ENCODE measurements at places on chromosomes 4 and X.

DNA sequence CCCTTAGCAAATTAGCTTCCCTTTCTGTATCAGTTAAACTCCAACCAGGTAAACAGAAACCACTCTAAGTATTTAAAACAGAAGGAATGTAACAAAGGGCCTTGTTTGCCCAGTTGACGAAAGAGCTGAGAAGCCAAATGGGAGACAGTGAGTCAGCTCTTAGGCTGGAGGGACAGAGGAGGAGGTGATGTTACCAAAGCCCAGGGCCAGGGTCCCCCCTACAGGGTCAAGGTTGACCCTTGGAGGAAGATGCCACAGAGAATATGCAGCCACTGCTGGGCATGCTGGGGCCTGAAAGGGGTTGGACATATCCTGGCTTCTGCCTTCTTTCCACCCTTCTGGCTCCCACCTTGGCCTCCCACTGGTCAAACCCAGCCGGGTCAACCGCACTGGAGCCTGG lies 38.3 kb upstream of the LGI2 start:
- no peak for DNase-seq

DNA sequence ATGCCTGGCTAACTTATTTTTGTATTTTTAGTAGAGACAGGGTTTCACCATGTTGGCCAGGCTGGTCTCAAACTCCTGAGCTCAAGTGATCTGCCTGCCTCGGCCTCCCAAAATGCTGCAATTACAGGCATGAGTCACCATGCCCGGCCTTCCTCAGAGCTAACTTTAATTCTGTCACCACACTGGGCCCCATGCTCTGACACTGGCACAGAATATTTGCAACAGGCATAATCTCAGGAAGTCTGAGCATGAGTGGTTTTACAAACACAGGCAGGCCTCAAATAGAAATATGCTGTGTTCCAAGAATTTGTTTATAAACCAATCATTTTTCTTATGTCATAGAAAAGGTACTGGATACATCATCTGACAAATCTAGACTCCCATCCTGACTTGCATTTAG lies 32.7 kb upstream of the FAM9C start:
- DNase-seq = no peak

DNA sequence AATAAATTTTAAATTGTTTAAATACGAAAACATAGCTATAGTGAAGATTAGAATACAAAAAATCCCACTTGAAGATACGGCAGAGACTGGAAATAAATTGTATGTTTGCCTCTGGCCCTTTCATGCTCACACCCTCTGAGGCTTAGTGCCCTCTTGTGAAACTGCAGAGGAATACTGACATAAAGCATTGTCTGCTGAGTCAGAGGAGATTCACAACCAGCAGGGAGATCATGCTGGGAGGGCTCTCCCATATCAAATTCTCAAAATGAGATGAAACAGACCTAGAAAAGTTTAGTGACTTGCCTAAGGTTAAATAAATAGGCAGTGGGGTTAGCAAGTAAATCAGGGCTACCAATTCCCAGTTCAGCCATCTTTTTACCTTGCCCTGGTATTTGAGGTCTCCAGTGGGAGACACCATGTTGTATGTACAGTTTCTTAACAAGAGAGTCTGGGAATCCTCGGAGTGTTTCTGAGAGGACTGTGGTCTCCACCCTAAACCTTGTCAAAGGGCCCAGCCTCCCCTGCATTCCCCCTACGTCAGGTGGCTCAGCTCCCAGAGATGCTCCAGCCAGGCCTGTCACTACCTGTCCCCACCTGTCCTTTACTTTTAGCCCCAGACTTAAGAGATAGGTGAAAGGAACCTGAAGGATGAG lies 581.4 kb upstream of the DIPK2B start:
- DNase-seq = no peak

- no peak for DNase-seq
Measured at GRCh38 chr4:178414881-178415446, 972.7 kb upstream of the AGA start.

- DNase-seq = no peak
Measured at GRCh38 chrX:97597954-97598353, 714.2 kb downstream of the RPA4 start.

- no peak for DNase-seq
Measured at GRCh38 chr4:1192493-1193205, 20.3 kb upstream of the SPON2 start.

- no peak for DNase-seq
Measured at GRCh38 chr4:102362922-102363432, 17.7 kb upstream of the SLC39A8 start.

GRCh38 chr4:119725688-119726330 lies 97.2 kb upstream of the PDE5A start:
- DNase-seq = no peak

DNA sequence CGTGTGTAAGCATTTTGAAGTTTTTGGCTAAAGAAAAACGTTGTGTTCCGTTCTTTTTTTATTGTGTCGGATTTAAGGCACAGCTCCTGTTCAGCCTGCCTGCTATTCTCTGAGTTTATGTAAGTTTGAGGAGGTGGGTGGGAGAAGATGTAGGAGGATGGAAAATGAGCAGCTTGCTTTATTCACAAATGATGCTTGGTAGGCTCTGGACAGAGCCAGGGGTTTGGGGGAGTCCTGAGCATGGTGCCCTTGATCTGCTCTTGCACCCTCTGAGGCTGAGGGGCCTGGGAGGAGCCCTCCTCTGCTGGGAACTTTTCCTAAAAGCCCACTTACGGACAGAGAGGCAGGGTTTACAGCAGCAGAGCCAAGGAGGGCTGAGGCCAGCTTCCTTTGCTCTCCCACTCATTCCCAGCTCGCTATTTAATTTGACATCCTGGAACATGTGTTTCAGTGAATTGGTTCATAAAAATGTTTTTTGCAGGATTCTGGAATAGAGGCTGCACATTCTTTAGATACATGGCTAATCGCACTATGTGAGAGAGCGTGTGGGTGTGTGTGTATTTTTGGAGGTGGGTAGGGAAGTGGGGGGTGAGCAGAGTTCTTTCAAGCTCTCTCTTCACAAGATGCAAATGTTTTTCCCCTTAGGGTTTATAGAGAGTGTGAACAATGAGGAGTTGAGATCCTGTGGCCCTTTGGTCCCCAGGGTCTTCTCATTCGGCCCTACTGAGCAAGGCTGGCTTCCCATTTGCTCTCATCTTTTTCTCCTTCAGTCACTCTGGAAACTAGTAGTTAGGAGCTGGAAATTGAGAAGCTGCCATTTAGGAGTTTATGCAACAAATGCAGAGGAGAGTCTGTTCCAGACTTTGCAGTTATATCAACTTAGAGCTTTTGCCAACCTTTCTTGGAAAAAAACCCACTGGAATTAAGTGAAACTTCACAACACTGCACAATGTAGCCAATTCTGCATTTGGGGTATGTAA lies 32.1 kb downstream of the TMEM131L start:
- no peak for DNase-seq

DNA sequence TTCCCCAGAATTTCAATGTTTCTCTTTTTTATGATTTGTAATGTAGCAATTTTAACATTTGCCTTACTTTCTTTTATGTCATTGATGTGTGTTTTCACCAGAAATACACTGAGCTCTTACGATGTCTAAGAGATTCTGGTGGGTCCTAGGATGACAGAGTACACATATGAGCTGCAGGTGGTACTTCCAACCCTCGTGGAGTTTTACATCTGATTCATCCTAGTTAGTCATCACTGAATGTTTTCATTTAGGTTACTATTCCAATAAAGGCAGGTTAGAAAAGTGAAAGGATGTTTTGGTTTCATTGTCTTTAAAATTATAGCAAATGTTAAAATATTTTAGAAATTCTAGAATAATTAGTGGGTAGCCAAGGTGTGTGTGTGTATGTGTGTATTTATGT lies 605.9 kb downstream of the ADGRL3 start:
- peak; percentile 4 for DNase-seq

DNA sequence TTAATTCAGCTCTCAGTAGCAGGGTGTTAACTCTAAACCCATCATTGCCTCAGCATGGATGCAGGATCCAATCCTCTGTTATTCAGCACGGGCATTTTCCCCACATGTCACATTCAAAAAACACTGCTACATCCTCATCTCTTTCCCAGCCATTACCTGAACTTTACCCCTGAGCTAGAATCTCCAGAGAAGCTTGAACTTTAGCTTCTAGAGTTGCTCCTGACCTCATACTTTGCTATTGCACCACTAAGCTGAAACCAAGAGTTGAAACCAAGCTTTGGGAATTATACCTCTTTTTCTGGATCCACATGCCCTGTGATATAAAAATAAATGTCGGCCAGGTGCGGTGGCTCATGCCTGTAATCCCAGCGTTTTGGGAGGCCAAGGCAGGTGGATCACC lies 90.7 kb downstream of the SHROOM3 start:
- DNase-seq = no peak

- no peak for DNase-seq
Measured at GRCh38 chr4:26132858-26133257, 188.0 kb upstream of the RBPJ start.

- DNase-seq = no peak
Measured at GRCh38 chrX:25003066-25003849, 12.5 kb downstream of the ARX start.

DNA sequence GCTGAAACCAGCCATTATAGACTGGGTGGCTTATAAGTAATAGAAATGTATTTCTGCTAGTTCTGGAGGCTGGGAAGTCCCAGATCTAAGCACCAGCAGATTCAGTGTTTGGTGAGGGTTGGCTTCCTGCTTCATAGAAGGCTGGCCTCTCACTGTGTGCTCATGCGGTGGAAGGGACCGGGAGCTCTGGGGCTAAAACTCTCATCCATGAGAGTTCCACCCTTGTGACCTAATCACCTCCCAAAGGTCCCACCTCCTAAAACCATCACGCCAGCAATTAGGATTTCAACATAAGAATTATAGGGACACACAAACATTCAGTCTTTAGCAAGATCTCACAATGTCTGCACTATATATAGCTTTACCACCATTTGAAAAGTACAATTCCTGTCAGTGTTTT lies 215.2 kb downstream of the CBR4 start:
- DNase-seq = no peak

GRCh38 chr4:77599378-77599777 lies 6.2 kb upstream of the CXCL13 start:
- DNase-seq = no peak

- DNase-seq = no peak
Measured at GRCh38 chr4:41264212-41264611, 7.5 kb downstream of the UCHL1 start.

- no peak for DNase-seq
Measured at GRCh38 chr4:38109896-38110295, 149.7 kb downstream of the PTTG2 start.

GRCh38 chr4:147780137-147780777 lies 48.4 kb downstream of the ARHGAP10 start:
- DNase-seq = no peak

GRCh38 chr4:10872833-10873517 lies 188.4 kb upstream of the CLNK start:
- DNase-seq = no peak

DNA sequence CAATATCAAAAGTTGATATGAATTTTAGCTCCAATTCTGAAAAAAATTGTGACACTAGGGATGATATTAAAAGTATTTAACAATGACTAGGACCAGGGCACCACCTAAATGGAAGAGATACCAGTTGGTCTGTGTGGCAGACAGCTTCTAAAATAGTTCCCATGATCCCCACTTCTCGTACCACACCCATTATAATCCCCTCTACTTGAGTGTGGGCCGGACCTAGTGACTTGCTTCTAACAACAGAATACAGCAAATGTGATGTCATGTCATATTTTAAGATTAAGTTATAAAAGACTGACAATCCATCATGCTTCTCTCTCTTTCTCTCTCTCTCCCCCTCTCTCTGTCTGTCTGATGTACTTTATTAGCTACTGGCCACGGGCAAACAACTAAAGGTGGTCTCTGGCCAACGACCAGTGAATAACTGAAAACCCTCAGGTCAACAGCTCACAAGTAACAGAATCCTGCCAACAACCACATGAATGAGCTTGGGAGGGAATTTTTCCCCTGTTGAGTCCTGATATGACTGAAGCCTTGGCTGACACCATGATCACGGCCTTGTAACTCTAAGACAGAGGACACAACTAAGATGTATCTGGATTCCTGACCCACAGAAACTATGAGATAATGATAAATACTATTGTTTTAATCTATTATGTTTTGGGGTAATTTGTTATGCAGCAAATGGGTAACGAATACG lies 34.4 kb downstream of the FAM13A start:
- no peak for DNase-seq

GRCh38 chr4:41196633-41197332 lies 17.6 kb downstream of the APBB2 start:
- DNase-seq = no peak

GRCh38 chr4:163200727-163201349 lies 34.1 kb upstream of the NAF1 start:
- DNase-seq = no peak

DNA sequence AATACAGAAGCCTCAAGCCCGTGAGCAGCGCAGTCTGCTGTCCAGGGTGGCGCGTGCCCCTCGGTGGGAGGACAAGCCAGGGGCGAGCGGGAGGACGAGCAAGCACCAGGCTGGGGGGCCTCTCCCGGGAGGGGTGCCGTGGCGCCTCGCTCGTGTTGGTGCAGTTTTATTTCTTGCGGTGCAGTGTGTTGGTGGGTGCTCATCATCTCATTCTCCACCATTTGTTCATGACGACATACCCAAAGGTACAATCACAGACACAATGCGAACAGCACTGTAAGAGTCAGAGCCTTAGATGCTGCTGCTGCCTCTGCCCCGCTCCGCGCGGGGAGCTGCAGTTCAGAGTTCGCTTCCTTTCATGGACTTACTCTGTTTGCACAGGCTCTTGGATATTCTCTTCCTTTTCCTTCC lies 30.3 kb downstream of the RGS12 start:
- no peak for DNase-seq

GRCh38 chrX:131650637-131651410 lies 107.0 kb downstream of the OR13H1 start:
- no peak for DNase-seq

DNA sequence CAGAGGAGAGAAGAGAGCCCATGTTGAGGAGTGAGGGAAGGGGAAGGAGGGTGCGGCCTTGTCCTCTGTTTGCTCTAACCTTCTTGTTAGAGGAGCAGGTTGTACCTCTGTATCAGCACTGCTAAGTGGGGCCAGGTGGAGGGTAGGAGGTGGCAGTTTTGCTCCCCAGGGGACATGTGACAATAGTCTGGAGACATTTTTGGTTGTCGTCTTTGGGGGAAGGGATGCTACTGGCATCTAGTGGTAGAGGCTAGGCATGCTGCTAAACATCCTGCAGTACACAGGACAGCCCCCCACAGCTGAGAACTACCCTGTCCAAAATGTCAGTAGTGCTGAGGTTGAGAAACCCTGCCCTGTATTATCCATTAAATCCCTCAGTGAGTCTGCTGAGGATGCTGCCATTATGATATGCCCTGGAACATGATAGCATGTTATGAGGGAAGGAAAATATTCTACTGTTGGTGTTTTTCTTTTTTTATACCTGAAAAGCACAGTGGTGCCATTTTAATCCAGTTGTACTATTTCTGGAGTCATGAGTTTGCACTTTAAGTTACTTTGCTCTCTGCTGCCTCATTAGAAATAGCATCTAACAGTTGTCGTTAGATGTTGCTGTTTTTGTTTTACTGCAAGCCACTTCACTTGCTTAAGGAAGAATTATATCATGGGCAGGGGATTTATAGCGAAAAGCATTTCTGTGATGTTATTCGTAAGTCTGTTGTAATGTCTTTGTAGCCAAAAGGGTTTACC lies 90.6 kb downstream of the LRP2BP start:
- no peak for DNase-seq

- no peak for DNase-seq
Measured at GRCh38 chr4:120452001-120452400, 385.4 kb upstream of the MAD2L1 start.
